ENCODE measurements at places on chromosomes 5 and 9.

GRCh38 chr9:85001925-85002324 is 332.4 kb downstream of the NTRK2 start:
- no peak for DNase-seq

GRCh38 chr5:82854956-82855355 is 222.2 kb downstream of the TMEM167A start:
- no peak for DNase-seq

DNA sequence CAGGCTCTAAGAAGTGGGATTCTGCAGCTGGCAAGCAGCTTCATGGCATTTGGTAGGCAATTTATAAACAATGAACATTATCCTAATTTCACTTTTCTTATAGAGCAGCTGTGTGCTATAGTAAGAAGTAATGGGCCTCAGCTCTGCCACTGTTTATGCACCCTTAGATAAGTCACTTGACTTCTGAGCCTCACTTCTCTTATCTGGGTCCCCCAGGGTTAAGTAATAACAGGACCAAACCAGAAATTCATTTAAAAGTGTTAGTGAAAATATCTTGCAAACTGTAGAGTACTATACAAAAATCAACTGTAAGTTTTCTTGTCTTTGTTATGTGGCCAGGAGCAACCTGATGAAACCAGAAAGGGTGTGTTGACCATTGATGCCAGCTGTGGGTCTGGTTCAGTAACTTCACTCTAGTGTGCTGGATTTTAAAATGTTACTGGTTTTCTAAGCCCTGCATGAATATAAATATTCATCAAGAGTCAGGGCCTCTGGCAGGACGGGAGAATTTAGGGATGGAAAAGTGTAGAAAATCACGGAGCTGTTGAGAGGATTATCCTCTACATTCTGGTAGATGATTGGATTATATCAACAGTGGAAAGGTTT is 24.2 kb downstream of the TNFAIP8 start:
- DNase-seq = no peak

- no peak for DNase-seq
Observed at GRCh38 chr5:53913941-53914340, 353.5 kb downstream of the NDUFS4 start.

- DNase-seq = no peak
Observed at GRCh38 chr9:127629468-127630081, 17.5 kb downstream of the STXBP1 start.

- no peak for DNase-seq
Observed at GRCh38 chr5:132471151-132471907, 19.2 kb downstream of the IRF1 start.

GRCh38 chr5:175131432-175131831 is 312.6 kb downstream of the DRD1 start:
- no peak for DNase-seq

- DNase-seq = no peak
Observed at GRCh38 chr5:64569858-64570257, 64.0 kb downstream of the RGS7BP start.

GRCh38 chr9:82404881-82405280 is 416.3 kb downstream of the SPATA31D1 start:
- no peak for DNase-seq

- DNase-seq = no peak
Observed at GRCh38 chr5:133821889-133822288, 146.5 kb downstream of the C5orf15 start.

DNA sequence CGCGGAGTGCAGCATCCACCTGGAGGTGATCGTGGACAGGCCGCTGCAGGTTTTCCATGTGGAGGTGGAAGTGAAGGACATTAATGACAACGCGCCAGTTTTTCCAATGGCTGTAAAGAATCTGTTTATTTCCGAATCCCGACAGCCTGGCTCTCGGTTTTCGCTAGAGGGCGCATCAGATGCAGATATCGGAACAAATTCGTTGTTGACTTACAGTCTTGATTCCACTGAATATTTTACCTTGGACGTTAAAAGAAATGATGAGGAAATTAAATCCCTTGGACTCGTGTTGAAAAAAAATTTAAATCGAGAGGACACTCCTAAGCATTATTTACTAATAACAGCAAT is 611 bp downstream of the PCDHA3 start:
- no peak for DNase-seq

DNA sequence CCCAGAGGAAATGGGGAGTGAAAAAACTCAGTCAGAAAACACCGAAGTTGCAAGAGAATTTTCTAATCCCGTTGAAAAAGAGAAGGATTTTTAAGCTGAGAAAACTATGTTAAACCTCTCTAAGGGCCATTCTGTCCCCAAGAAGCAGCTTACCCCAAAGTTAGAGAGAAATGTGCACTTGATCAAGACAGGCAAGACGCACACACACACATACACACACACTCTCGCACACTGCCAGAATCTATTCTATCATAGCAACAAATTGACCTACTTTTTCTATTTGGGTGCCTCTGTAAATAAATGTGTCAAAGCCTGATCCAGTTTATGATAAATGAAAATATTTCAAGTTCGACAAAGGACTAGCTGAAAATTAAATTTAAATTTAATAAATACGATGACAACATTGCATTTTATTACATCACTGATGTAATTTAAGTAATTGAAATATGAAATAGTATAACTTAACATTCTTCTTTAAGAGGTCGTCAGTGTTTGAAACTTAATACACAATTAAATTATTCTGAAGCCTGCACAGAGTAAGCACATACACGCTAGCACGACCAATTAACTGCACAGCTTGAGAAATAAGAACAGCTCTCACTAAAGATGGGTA is 5.9 kb downstream of the NFIL3 start:
- DNase-seq = no peak

Data from occipital lobe (tissue), 3 donors.